ENCODE measurements at places on chromosomes 3 and 15. TPM values are rescaled to one million over a fixed set of nuclear protein-coding genes. Genes with fewer than 3 reads are reported as not detected.

GOLGA8S gene
- total RNA-seq: 0.33 TPM

ABHD17C gene
- 4.0 TPM for total RNA-seq

GNAT1 gene
- not detected for total RNA-seq

EPHB1 gene
- 1.2 TPM for total RNA-seq

GOLGA8M gene
- total RNA-seq: 2.7 TPM

PLS1 gene
- total RNA-seq: 3.6 TPM

TRIM42 gene
- total RNA-seq: not detected

CHCHD4 gene
- total RNA-seq: 12.8 TPM

CYP19A1 gene
- total RNA-seq: not detected

CDAN1 gene
- 22.1 TPM for total RNA-seq

TM6SF1 gene
- 20.4 TPM for total RNA-seq

DNA sequence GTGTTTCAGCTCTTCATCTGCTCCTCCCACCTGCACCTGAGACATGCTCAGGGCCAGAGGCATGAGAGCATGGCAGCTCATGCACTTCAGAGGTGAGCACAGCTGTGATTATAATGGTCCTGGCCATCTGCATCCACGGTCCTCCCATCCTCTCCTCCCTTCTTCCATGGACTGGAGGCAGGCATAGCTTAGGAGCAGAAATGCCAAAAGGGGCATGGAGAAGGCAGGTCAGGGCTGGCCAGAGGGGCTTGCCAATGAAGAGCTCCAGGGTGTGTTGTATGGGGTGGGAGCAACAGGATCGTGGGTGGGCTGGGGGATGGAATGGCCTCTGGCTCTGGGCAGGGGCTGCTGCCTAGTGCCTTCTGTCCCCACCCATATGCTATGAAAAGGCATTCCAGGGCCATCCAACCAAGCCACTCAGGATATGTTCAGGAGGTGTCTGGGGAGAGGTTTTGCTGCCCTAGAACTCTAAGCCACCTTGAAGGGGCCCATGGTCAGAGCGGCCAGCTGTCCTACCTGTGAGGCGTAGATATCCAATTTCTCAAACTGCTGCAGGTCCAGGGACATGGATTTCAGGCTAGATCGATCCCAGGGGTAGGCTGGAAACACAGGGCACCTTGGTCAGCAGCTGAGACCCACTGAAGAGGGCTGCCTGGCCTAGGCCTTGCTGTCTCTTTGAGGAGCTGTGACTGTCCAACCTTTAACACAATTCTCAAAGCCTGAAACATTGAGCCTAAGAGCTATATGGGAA, 26.1 kb downstream of the KY start:
- no peak overlapping the region for H3K27ac ChIP-seq
- no peak overlapping the region for H3K4me3 ChIP-seq
- H3K4me1 ChIP-seq: no peaks in the 10 kb centered on the region
- H3K36me3 ChIP-seq: no peaks in the 10 kb centered on the region
- H3K27me3 ChIP-seq: no peaks in the 10 kb centered on the region

- no peaks in the 10 kb centered on the region for H3K27me3 ChIP-seq
- no peaks in the 10 kb centered on the region for H3K36me3 ChIP-seq
- H3K4me3 ChIP-seq: no peak overlapping the region
- no peak overlapping the region for H3K27ac ChIP-seq
Observed at GRCh38 chr3:79598594-79598993, 169.2 kb downstream of the ROBO1 start.

GRCh38 chr3:137116619-137117018, 158.8 kb downstream of the IL20RB start:
- peaks cover 21% of the 10 kb centered on the region for H3K27me3 ChIP-seq
- no peaks in the 10 kb centered on the region for H3K4me1 ChIP-seq
- H3K36me3 ChIP-seq: no peaks in the 10 kb centered on the region
- H3K4me3 ChIP-seq: no peak overlapping the region
- H3K27ac ChIP-seq: no peak overlapping the region

GRCh38 chr3:104988496-104988895, 378.2 kb upstream of the ALCAM start:
- no peaks in the 10 kb centered on the region for H3K27me3 ChIP-seq
- H3K36me3 ChIP-seq: no peaks in the 10 kb centered on the region
- H3K4me3 ChIP-seq: no peak overlapping the region
- no peak overlapping the region for H3K27ac ChIP-seq
- DNase-seq: no peak
- H3K4me1 ChIP-seq: no peaks in the 10 kb centered on the region

- DNase-seq: no peak
- H3K27ac ChIP-seq: no peak overlapping the region
- H3K36me3 ChIP-seq: no peaks in the 10 kb centered on the region
Observed at GRCh38 chr15:64754663-64755426, 20.5 kb downstream of the RBPMS2 start.

- DNase-seq: peak; percentile 56
- H3K27ac ChIP-seq: peak overlapping the region; percentile 71
- H3K27me3 ChIP-seq: no peaks in the 10 kb centered on the region
- no peak overlapping the region for H3K4me3 ChIP-seq
Observed at GRCh38 chr15:74400313-74400860, 32.9 kb upstream of the CYP11A1 start.

GRCh38 chr15:27595211-27595610, 503.9 kb downstream of the OCA2 start:
- DNase-seq: no peak
- no peaks in the 10 kb centered on the region for H3K27me3 ChIP-seq
- no peak overlapping the region for H3K27ac ChIP-seq
- no peaks in the 10 kb centered on the region for H3K4me1 ChIP-seq

DNA sequence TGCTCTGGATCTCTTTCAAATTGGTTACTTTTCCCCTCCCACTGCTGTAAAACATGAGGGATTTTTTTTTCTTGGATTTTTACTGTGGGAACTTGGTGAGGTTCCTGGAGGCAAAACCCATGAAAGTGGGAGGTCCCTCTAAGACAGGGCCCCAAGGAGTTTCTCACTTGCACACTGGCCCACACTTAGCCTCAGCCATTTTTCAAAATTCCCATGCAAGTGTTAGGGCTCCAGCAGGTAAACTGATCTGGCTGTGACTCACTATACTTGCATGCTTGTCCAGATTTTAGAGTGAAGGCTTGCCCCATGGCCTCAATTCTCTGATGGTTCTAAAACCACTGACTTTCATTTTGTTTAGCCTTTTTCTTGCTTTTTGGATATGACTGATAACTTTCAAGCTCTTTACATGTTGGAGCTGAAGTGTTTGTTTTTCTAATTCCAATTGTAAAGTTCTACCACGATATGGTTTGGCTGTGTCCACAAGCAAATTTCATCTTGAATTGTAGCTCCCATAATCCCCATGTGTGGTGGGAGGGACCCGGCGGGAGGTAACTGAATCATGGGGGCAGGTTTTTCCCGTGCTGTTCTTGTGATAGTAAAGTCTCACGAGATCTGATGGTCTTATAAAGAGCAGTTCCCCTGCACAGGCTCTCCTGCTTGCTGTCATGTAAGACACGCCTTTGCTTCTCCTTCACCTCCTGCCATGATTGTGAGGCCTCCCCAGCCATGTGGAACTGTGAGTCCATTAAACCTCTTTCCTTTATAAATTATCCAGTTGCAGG, 37.7 kb downstream of the MCCC1 start:
- H3K27me3 ChIP-seq: no peaks in the 10 kb centered on the region
- H3K27ac ChIP-seq: no peak overlapping the region
- no peak overlapping the region for H3K4me3 ChIP-seq
- no peak for DNase-seq
- no peaks in the 10 kb centered on the region for H3K4me1 ChIP-seq

DNA sequence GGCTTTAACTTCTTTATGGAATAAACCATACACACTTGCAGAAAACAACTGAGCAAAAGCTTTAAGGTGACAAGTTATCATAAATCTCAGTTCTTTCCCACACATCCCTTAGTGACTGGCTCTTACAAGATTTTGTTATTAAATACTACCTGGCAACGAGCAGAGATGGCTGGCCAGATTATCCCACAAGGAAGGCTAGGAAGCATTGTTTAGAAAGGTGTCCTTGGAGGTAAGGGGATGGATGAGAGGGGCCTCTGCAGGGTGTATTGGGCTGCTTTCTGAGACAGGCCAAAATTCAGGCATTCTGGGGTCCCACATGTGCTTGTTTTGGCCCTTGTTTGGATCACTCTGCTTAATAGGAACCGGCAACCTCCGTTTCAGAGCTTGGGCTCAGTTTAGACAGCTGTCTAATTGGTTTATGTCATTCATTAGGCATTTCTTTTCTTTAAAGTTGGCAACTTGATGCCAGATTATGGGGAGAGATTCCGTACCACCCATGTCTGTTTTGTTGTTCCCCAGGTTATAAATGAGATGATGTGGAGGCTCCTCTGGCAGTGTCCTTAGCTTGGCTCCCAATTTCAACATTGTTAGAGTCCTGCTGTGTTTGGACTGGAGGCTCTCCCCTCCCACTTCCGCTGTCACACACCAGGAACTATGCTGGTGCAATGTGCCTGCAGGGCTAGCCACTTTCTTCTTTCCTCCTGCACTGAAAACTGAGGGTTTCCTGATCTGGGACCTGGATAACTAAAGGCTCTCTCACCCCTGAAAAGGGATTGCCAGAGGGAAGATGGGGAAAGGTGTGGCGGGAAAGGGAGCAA, 121.1 kb downstream of the TPRG1 start:
- peaks cover 16% of the 10 kb centered on the region for H3K4me1 ChIP-seq
- no peaks in the 10 kb centered on the region for H3K27me3 ChIP-seq
- H3K36me3 ChIP-seq: no peaks in the 10 kb centered on the region
- DNase-seq: no peak
- H3K27ac ChIP-seq: no peak overlapping the region
- H3K4me3 ChIP-seq: no peak overlapping the region

DNA sequence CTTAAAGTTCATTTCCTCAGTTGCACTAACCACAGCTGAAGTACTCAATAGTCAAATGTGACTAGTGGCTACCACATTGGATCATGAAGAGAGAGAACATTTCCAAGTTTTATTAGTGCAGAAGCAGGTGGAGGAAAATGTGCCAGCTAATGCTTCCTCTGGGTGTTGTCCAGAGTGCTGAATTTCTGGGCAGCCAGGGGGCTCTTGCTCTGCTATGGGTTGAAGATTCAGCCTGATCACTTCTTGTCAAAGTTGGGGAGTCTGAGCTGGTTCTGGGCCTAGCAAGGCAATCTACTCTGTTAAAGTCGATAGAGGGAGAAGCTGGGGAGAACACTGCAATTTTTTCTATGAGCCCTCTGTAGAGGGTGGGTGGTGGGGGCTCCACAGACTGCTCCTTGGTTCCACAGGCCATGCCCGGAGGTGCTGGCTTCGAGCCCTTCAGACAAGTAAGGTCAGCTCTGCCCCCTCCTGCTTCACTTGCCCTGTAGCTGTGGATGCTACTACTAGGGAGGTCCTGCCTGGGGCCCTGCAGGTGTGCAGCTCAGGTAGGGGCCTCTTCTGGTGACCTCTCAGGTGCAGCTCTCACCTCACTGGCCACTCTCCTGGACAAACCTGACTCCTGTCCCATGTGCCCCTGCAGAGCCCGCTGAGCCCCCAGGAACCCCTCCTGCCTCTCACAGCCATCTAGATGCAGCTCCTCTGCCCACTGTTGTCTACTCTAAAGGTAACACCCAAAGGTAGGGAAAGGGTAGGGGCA, 8.2 kb downstream of the ALG3 start:
- peaks cover 2% of the 10 kb centered on the region for H3K4me1 ChIP-seq
- H3K27me3 ChIP-seq: peaks cover 1% of the 10 kb centered on the region
- peaks cover 18% of the 10 kb centered on the region for H3K36me3 ChIP-seq
- H3K4me3 ChIP-seq: no peak overlapping the region
- no peak for DNase-seq

- H3K27me3 ChIP-seq: peaks cover 46% of the 10 kb centered on the region
- peaks cover 7% of the 10 kb centered on the region for H3K4me1 ChIP-seq
- H3K27ac ChIP-seq: no peak overlapping the region
- peaks cover 4% of the 10 kb centered on the region for H3K36me3 ChIP-seq
Observed at GRCh38 chr15:69074843-69075224, 60.3 kb downstream of the NOX5 start.

DNA sequence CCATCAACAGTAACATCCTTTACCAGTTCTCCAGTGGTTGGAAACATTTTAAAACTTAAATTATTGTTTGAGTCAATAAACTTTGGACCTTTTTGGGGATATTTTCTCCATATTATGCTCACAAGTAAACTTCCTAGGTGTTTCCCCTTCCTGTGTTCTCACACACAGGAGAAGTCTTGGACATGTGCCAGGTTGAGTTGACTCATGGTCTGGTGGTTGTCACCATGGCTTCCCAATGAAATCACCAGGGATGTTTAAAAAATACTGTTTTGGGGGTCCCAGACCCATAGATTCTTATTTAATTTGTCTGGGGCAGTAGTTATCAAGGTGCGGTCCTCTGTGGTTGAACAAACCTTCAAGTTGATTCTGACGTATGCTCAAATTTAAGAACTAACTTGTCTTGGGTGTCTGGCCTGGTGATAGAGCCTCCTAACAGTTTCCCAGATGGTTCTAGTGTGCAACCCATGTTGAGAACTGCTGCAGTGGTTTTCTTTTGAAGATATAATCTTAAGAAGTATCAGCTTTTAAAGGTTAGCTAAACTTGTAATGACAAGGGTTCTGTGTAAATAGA, 291.8 kb downstream of the EDEM1 start:
- no peak overlapping the region for H3K4me3 ChIP-seq
- no peak for DNase-seq
- no peak overlapping the region for H3K27ac ChIP-seq
- no peaks in the 10 kb centered on the region for H3K27me3 ChIP-seq
- H3K4me1 ChIP-seq: no peaks in the 10 kb centered on the region

DNA sequence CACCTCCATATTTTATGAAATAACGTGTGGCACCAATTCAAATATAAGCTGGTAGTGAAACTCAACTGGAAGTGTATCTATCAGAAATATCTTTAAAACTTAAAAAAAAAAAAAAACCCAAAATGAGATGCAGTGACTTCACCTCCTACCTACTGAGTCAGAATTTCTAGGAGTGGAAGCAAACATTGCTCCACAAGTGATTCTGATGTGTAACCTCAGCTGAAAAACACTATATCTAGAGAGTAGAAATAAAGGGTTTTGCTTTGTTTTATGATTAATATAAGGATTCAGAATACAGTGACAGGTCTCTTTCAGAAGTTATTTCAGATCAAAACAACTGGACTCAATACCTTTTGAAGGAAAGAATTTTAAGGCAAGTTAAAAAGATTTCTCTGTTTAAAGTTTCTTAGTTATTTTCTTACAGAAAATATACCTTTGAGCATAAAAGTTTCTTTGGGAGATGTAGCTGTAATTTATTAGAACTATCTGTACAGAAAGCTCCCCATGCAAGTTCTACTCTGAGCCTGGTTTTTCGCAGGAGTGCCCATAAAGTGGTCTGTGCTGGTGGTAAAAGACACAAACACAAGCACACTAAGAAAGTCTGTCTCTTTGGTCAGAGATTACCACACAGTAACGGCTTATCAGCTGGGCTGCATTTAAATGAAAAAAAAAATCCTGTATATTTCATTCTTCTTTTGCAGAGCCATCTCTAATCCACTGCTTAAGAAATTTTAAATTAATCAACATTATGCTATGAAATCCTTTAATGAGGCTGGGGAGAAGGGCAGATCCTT, 59.9 kb upstream of the PPIB start:
- H3K27ac ChIP-seq: no peak overlapping the region
- no peak overlapping the region for H3K4me3 ChIP-seq
- H3K27me3 ChIP-seq: no peaks in the 10 kb centered on the region
- H3K36me3 ChIP-seq: peaks cover 29% of the 10 kb centered on the region
- no peak for DNase-seq

GRCh38 chr3:78368636-78369345, 1328.9 kb downstream of the ROBO2 start:
- DNase-seq: no peak
- no peaks in the 10 kb centered on the region for H3K36me3 ChIP-seq
- no peaks in the 10 kb centered on the region for H3K4me1 ChIP-seq
- no peak overlapping the region for H3K4me3 ChIP-seq
